Osteocyte (in vitro differentiated cells): ENCODE measurements at places on chromosomes 7 and 10. TPM values are rescaled to one million over a fixed set of nuclear protein-coding genes. Genes with fewer than 3 reads are reported as not detected.
A peak's percentile ranks its signal among the peaks of the same experiment; 100 is the strongest.

DNA sequence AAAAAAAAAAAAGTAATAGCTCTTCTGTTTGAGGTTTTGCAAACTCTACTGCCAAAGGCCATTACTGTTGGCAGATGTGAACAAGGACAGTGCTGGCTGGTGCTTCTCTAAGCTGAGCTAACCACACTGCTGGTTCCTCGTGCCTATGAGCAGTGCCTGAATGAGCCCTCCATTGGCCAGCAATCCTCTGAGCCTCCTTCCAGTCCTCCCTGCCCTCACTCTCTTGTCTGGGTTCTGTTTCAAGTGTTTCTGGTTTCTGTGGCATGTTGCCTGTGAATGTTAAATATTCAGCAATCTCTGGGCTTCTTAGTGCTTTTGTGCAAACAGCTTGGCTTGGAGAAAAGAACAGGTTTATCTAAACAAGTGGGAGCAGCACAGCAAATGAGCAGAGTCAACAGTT is 161.3 kb upstream of the AUTS2 start:
- no peak for DNase-seq

DNA sequence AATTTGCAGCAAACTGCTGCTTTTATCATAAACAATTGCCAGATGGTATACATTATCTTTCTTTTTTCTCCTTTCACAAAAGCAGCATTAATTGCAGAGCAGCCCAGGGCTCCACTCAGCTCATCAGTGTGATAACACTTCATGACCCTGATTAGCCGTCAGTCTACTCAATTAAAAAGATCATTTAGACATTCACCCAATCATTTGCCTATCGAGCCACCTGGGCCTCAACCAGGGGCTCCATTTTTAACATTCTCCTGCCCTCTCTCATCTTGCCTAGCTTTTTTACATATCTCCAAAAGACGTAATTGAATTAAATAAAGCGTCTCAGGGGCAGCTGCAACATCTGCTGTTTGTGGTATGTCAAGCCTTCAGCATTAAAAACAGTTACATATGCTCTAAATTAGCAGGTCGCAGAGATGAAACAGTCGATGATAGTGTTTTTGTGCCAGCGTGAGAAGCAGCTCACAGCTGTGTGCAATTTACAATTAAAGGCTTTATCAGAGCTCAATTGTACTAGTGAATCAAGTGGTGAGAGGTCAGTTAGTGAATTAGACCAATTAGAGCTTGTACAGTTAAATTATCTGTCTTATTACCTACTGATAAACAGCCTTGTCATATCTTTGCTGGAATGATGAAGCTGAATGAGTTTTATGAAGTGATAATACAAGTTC is 522.5 kb downstream of the ETV1 start:
- DNase-seq: no peak

GRCh38 chr10:6089334-6090219 is 743 bp downstream of the RBM17 start:
- DNase-seq: peak; percentile 83

- DNase-seq: no peak
These were observed 1601.9 kb downstream of the REEP3 start for GRCh38 chr10:65123120-65123519.

NPTX2 gene
- 5.0 and 5.1 TPM in 2 replicates for total RNA-seq

- no peak for DNase-seq
These were observed 25.5 kb downstream of the MTURN start for GRCh38 chr7:30160329-30160728.

DNA sequence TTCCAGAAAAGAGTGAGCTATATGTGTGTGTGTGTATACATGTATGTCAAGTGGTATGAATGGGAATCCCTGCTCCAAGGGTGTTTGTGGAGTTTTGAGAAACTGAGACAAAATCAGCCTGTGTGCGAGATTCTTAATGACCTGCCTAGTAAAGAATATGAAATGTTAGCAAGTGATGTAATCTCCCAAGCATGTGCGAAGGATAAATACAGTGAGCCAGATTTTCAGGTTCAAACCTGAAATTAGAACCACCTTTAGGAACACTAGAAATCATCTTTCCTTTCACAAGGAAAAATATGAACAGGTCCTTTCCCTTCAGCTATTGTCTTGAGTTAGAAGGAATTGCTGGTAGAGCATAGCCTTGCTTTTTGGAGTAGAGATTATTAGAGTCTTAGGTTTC is 457.6 kb downstream of the LRMDA start:
- no peak for DNase-seq

DNA sequence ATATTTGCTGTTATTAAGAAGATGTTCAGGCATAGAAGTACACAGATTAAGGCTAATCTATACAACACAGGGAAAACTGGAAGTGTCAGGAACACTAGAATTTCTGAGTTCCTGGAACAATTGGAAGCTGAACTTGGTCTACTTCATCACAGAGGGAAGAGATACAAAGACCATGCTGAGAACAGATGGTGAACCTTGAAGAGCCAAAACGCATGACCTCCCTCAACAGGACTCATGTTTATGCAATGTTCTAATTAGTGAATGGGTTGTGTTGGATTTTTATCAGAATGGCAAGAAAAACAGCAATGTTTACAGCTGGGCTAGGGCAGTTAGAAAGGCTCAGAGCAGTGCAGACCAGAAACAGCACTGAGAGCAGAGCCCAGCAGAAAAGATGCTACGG is 94.9 kb downstream of the SFMBT2 start:
- no peak for DNase-seq

AFAP1L2 gene
- 4.0 and 5.7 TPM in 2 replicates for total RNA-seq

- no peak for DNase-seq
These were observed 205.2 kb downstream of the TMEM26 start for GRCh38 chr10:61248013-61248412.

HMX3 gene
- not detected in 2 replicates for total RNA-seq

- peak; percentile 89 for DNase-seq
These were observed 58.2 kb upstream of the ANTXRL start for GRCh38 chr10:46228563-46229071.
